ENCODE measurements at places on chromosomes 2 and 18.

GRCh38 chr2:217918308-217919024 is 84.3 kb downstream of the TNS1 start:
- DNase-seq, result no peak

DNA sequence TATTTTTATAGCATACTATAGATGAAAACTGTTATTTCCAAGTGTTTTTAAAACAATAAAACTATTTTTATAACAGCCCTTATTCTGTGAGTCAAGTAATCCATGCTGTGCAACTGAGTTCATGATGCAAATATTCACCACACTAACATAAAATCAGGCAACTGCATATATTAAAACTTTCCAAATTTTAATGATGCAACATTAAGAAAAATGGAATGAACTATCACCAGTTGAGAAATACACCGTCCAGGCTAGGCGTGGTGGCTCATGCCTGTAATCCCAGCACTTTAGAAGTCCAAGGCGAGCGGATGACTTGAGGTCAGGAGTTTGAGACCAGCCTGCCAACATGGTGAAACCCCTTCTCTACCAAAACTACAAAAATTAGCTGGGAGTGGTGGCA is 114.5 kb downstream of the CDH2 start:
- DNase-seq, result no peak

GRCh38 chr2:240275386-240275785 is 134.9 kb upstream of the OTOS start:
- DNase-seq, result no peak

- no peak for DNase-seq
Observed at GRCh38 chr18:79616651-79617510, 62.7 kb upstream of the CTDP1 start.

GRCh38 chr2:215423234-215423633 is 12.6 kb downstream of the FN1 start:
- DNase-seq, result no peak

- no peak for DNase-seq
Observed at GRCh38 chr18:34752056-34752455, 42.0 kb downstream of the DTNA start.

GRCh38 chr2:12106440-12107080 is 360.1 kb downstream of the LPIN1 start:
- DNase-seq, result no peak

Measured in stimulated activated CD4-positive, alpha-beta T cell treated with anti-CD3 and anti-CD28 coated beads, Interleukin-15, amount 100 ng/mL, for 1 hour (primary cell).